NB4 (cell line): ENCODE measurements at places on chromosomes 3 and 15.

- peak; percentile 6 for DNase-seq
Observed at GRCh38 chr3:16927485-16927884, 42.7 kb downstream of the PLCL2 start.

GRCh38 chr3:64908251-64908685 is 220.5 kb upstream of the ADAMTS9 start:
- DNase-seq: no peak

- DNase-seq: peak; percentile 87
Observed at GRCh38 chr3:130892759-130893375, 1.0 kb upstream of the ATP2C1 start.

- no peak for DNase-seq
Observed at GRCh38 chr15:31483986-31484951, 157.6 kb downstream of the KLF13 start.

GRCh38 chr3:9625656-9626055 is 23.6 kb upstream of the MTMR14 start:
- DNase-seq: no peak

- DNase-seq: no peak
Observed at GRCh38 chr3:138296639-138297038, 33.0 kb downstream of the NME9 start.

- peak; percentile 71 for DNase-seq
Observed at GRCh38 chr15:51736751-51737521, 519 bp downstream of the LYSMD2 start.

DNA sequence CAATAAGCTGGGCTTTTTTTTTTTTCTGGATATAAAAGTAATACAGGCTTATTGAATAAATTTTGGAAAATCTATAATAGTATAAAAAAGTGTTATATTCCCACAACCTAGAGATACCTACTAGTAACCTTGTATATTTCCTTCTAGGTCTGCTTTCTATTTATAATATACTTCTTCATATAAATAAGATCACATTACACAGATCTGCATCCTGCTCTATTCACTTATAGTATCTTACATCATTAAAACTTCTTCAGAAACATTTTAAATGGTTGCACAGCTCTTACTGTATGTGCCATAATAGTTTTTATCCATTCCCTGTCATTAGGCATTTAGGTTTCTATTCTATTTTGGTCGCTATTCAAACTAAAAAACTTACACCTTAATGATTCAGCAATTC is 87.0 kb upstream of the TTBK2 start:
- no peak for DNase-seq

DNA sequence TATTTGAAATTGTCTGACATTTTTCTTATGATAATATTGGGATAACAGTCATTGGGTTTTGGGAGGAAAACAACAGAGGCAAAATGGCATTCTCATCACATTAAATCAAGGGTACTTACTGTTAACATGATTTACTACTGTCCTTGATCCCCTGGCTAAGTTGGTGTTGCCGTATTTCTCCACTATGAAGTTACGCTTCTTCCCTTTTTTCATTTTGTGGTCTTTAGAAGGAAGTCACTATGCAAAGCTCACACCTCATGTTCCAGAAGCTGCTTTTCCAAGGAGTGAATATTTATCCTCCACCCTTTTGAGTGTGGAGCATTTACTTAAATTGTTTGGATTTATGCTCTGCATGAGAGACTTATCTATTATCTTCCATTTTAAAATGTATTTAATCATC is 63.7 kb downstream of the ALCAM start:
- DNase-seq: peak; percentile 44

GRCh38 chr3:155106119-155106518 is 26.0 kb downstream of the MME start:
- DNase-seq: no peak
